ENCODE measurements at places on chromosomes 3 and 15. TPM values are rescaled to one million over a fixed set of nuclear protein-coding genes. Genes with fewer than 3 reads are reported as not detected.

DNA sequence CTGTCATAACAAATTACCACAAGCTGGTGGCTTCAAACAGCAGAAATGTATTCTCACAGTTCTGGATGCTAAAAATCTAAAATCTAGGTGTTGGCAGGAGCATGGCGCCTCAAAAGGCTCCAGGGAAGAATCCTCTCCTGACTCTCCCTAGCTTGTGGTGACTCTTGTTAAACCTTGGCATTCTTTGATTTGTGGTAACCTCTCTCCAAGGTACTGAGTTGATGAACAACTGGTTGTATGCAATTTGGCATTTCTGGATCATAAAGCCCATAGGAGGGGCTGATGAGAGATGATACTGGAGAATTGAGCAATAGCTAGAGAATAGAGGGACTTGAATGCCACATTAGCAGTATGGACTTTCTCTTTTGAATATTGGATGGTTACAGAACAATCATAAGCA is 821.8 kb downstream of the TBL1XR1 start:
- no peak for DNase-seq

GRCh38 chr3:99872923-99873254 is 55.2 kb downstream of the CMSS1 start:
- DNase-seq = no peak

- DNase-seq = no peak
Measured at GRCh38 chr3:180747805-180748361, 68.6 kb upstream of the CCDC39 start.

Gene ADIPOQ
- not detected for polyA plus RNA-seq

Gene ZNF660
- polyA plus RNA-seq = 0.28 TPM

Gene CNTN6
- polyA plus RNA-seq = not detected

DNA sequence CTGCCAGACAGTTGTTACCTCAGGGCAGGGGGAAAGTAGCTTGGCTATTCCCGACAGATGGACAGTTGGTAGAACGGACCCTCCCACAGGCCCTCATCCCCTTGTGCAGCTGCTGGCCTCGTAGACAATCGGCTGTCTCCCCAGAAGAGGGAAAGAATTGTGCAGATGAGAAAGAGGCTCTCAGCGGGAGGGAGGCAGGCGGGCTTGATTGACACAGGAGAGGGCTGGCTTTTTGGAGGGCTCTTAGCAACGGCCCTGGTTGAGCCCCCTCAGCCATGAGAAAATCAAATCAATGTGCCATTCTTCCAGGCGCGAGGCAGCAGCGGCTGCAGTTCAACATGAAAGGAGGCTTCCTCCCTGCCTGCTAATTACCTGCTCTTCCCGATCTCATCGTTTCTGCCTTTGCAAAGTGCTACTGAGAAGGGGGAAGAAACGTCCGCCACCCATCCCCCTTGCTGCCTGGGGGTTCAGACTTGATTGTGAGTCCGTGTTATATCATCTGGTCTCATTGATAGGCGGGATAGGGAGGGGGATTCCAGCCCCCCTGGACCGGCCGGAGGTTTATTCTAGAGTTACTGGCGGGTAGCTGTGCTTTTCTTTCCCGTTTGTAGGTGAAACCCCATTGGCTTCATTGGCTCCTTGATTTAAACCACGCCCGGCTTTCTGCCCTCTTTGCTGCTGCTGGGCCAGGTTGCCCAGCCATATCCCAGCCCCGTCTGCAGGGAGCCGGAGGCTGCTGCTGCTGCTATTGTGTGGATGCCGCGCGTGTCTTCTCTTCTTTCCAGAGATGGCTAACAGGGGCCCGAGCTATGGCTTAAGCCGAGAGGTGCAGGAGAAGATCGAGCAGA is at the start of gene TAGLN3:
TAGLN3 (plus strand) TSS at position 287 of the 848 bp plus-strand sequence; CDS start at position 788, 501 bp downstream.
- DNase-seq = no peak

GRCh38 chr3:176867681-176868663 is 329.3 kb downstream of the TBL1XR1 start:
- no peak for DNase-seq

Gene GABRR3
- not detected for polyA plus RNA-seq

- no peak for DNase-seq
Measured at GRCh38 chr3:41882956-41883355, 78.9 kb downstream of the ULK4 start.

Gene ZNF662
- polyA plus RNA-seq = 1.1 TPM

GRCh38 chr15:39623529-39623931 is 42.7 kb downstream of the THBS1 start:
- no peak for DNase-seq

DNA sequence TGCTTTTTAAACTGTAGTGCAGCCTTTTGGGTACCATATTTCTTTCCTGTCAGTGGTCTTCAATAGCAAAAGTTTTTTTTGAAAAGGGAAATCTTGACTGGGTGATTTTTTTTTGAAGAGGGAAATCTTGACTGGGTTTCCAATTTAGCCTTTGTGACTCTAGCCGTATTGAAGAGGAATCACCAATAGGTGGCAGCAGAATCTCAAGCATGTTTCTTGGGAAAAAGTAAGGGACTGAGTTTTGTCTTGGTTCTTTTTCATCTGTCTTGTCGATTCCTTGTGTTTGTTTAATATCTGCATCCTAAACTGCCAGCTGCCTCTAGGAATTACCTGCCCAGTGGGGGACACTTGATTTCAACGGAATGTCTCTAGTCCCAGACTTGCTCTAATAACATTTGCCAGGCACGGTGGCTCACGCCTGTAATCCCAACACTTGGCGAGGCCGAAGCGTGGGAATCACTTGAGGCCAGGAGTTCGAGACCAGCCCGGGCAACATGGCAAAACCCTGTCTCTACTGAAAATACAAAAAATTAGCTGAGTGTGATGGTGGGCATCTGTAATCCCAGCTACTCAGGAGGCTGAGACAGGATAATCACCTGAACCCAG is 89.2 kb downstream of the RBPMS2 start:
- no peak for DNase-seq

Gene HRG
- polyA plus RNA-seq = not detected

DNA sequence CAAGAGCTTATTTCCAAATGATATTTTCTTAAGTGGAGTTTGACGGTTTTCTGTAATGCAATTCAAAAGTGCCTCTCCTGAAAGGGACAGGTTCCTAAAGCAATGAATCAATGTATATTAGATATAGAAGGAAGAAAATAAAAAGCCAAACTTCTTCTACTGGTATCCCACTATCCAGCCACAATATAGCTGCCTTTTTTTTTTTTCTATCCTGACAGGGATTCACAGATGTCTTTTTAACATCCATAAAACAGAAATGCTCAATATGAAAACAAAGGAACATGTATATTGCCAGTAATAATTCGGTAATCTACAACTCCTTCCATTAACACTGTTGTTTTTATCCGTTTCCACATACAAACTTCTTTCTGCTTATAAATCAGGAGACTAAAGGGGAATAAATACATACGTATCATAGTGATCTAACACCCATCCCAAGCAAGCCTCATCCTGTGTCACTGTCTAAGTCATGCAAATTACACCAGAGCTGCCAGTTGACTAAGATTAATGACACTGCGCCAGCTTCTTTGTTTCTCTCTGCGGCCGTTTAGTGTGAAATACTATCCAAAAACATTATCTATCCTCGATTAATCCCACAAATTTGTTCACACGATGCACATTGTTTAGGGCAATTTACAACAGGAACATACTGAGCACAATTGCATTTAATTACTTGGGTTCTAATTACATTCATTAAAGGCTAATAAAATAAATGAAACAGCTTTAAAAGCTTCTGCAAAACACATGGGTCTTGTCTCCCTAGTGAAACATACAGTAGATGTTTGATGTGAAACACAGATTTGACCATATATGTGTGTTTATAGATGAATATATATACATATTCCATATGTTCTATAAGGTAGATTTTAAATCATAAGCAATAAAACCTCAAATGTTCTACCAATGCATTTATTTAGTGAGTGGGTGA is 51.9 kb upstream of the CDIN1 start:
- DNase-seq = no peak

- DNase-seq = no peak
Measured at GRCh38 chr3:177149106-177149505, 48.2 kb downstream of the TBL1XR1 start.

GRCh38 chr3:112931736-112932521 is 43.0 kb downstream of the CD200R1 start:
- DNase-seq = no peak

Measured in naive thymus-derived CD8-positive, alpha-beta T cell (primary cell).